Activated naive CD4-positive, alpha-beta T cell treated with anti-CD3 and anti-CD28 coated beads, Interleukin-2, amount 50 U/mL, for 16 hours (primary cell): ENCODE measurements at places on chromosomes 11 and 22.

- no peak for DNase-seq
Measured at GRCh38 chr11:58606930-58607714, 15.3 kb upstream of the CNTF start.

DNA sequence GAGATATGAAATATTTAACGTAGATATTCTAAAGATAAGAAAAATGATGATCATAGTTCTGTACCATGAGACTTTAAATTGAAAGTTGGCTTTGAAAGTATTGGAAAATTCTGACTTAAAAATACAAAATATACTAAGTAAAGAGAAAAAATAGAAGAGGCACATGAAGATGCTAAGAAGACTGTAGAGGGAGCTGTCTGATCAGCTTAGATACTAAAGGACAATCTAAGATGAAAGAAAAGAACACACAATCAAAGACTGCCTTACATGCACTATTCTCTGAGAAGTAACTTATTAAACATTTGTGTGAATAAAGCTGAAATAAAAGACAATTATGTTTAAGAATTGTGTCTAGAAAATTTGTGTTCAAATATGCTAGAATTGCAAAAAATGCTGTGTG is 55.1 kb downstream of the RBMXL2 start:
- DNase-seq: no peak

- no peak for DNase-seq
Measured at GRCh38 chr11:116984186-116984585, 114.0 kb downstream of the SIK3 start.

GRCh38 chr22:23094695-23095681 is 24.7 kb downstream of the GNAZ start:
- DNase-seq: no peak

DNA sequence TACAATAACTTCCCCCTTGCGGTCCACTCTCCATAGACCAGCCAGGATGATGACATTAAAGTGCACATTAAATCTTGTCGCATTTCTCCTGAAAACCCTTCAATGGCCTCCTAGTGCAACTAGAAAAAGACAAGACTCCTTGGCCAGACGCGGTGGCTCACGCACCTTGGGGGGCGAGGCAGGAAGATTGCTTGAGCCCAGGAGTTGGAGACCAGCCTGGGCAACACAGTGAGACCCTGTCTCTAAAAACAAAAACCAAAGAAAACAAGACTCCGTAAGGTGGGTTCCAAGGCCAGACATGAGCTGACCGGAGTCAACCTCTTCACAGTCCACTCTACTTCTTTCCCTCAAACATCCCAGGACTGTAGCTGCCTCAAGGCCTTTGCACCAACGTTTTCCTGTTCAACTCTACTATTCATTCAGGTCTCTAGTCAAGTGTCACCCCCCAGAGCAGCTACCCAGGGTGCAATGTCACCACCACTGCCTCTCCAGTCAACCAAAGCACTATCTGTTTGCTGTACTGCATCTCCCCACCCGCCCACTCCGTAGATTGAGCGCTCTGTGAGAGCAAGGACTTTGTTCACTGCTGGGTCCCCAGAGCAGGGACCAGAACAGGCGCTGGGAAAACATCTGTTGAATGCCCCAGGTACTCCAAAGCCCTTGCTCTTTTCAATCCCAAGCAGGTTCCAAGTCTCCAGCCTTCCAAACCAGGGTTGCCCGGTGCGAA is 739 bp downstream of the ZMAT5 start:
- DNase-seq: peak; percentile 34

- DNase-seq: no peak
Measured at GRCh38 chr11:9158898-9159391, 67.5 kb upstream of the SCUBE2 start.

- DNase-seq: no peak
Measured at GRCh38 chr11:124415356-124415923, 9.2 kb downstream of the OR8B4 start.

DNA sequence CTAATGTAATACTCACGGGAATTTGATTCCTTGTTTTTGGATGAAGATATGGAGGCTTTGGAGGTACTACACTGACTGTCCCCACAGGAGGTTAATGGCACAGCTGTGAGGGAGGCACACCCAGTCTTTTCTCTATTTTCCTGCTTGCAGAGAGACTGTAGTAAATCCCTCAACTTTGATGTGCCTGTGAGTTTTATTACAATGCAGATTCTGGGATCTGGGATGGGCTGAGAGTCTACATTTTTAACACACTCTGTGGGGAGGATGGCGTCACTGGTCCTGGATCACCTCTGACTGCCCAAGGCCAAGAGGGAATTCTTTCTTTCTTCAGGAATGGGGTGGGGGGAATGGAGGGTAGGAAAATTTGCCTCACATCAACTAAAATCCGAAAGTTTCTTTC is 80.2 kb upstream of the NTM start:
- DNase-seq: no peak

GRCh38 chr11:126186708-126187529 is 24.5 kb downstream of the RPUSD4 start:
- no peak for DNase-seq
